ENCODE measurements at places on chromosomes 4 and X.

- DNase-seq = no peak
Measured at GRCh38 chrX:50067435-50068284, 133.1 kb downstream of the AKAP4 start.

- DNase-seq = no peak
Measured at GRCh38 chr4:165827018-165827417, 46.0 kb upstream of the TLL1 start.

- DNase-seq = no peak
Measured at GRCh38 chr4:22991576-22991975, 298.8 kb downstream of the GBA3 start.

DNA sequence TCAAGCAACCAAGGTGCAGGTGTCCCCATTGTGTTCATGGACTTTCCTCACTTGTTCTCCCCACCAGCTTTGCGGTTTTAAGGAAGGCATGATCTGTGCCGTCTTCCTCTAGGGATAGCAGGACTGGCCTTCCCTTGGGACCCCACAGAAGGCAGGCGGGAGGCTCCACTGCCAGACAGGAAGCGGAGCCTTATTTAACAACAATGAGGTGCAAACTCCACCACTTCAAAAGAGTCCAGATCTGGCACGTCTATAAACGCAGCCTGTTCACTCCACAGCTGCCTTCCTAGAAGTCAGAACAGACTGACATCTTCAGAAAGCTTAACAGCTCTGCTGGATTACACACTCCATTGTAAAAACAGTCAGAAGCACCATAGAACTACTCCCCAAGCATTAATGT, 1.7 kb upstream of the GPR143 start:
- no peak for DNase-seq

- DNase-seq = no peak
Measured at GRCh38 chr4:184812199-184812542, 13.6 kb downstream of the ACSL1 start.

DNA sequence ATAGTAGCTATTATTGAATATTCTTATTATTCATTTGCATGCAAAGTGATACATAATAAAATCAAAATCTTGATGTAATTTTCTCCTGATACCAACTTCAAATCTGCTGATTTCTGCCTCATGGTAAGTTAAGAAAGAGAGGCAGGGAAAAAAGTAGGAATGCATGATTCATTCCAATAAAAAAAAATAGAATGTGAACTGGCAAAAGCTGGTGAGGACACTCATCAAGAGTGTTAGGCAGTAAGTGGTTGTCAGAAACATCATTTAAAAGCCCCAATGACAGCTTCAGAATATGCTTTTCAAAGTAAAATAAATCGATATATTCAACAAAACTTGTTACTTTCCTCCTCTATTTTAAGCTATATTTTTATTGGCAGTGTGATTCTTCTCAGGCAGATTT, 979.1 kb downstream of the TECRL start:
- DNase-seq = no peak

GRCh38 chr4:79907001-79907400, 166.0 kb downstream of the ANTXR2 start:
- DNase-seq = no peak

DNA sequence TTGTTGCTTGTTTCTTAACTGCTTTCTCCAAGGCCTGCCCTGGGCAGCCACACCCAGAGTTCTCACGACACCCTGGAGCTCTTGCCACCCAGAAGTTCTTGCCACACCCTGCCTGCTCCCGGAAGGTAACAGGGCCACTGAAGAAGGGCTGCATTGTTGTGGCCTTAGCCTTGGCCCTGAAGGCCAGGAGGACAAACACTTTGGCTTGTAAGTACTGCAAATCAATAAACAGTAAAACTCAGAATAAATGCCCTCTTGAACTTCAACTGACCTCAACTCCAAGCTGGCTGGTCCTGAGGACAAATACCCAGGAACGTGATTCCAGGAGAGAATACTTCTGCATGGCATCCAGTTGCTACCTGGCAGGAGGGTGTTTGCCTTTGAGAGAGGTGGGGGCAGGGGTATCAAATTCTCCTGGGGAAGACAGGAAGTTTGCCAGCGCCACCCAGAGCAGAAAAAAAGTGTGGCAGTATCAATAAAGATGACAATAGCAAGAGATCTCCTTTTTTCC, 54.1 kb downstream of the TLR10 start:
- DNase-seq = no peak

DNA sequence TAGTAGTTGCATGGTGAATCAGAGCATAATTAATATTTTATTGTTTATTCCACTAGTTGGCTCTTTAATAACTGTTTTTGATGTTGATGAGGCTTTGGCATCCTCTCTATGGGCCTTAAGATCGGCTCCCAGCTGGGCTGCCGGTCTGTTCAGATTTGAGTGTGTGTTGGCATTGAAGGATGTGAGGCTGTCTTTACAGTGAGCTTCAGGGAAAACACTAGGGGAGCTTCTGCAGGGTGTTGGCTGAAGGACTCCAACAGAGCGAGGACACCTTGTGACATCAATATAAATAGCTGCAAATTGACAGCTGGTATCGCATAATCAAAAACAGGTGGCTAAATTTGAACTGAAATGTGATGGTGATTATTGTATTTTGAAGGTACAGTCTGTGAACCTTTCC, 322.0 kb downstream of the FSTL5 start:
- no peak for DNase-seq

GRCh38 chr4:72857787-72858186, 211.7 kb downstream of the COX18 start:
- DNase-seq = no peak

- no peak for DNase-seq
Measured at GRCh38 chrX:48045410-48046311, 25.8 kb downstream of the ZNF630 start.

DNA sequence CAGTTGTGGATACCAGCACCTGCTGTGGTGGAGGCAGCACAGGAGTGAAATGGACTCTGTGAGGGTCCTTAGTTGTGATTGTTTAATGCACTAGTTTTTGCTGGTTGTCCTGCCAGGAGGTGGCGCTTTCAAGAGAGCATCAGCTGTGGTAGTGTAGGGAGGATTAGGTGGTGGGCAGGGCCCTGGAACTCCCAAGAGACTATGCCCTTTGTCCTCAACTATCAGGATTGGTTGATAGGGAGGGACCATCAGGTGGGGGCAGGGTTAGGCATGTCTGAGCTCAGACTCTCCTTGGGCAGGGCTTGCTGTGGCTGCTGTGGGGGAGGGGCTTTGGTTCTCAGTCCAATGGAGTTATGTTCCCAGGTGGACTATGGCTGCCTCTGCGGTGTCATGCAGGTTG, 121.9 kb downstream of the RRAGB start:
- no peak for DNase-seq

DNA sequence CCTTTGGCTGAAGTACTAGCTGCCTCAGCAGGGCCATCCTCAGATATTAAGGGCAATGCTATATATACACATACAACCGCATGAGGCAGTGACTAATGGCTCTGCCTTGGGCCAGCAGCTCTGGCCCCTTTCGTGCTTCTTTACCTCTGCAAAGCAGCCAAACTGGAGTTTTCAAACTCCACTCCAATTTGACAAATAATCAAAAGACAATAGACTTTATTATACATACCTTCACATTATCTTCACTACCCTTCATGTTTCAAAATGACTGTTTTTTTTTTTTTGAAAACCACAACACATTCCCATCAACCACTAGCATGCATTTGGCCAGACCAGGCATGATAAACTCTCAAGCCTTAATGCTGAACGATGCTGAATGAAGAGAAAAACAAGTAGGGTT, 187.7 kb downstream of the ENOX2 start:
- no peak for DNase-seq

DNA sequence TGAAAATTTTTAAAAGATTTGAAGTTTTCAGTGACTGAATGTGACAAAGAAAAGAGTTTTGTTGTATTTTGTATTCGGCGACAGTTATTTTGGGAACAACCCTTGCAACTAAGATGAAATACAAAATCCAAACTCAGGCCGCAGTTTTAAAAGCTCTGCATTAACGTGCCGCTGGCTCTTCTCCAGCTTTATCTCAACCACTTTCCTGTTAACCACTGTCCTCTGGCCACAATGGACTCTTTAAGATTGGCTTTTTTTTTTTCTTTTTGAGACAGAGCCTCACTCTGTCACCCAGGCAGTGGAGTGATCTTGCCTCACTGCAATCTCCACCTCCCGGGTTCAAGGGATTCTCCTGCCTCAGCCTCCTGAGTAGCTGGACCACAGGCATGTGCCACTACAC, 22.1 kb upstream of the AMTN start:
- DNase-seq = no peak

DNA sequence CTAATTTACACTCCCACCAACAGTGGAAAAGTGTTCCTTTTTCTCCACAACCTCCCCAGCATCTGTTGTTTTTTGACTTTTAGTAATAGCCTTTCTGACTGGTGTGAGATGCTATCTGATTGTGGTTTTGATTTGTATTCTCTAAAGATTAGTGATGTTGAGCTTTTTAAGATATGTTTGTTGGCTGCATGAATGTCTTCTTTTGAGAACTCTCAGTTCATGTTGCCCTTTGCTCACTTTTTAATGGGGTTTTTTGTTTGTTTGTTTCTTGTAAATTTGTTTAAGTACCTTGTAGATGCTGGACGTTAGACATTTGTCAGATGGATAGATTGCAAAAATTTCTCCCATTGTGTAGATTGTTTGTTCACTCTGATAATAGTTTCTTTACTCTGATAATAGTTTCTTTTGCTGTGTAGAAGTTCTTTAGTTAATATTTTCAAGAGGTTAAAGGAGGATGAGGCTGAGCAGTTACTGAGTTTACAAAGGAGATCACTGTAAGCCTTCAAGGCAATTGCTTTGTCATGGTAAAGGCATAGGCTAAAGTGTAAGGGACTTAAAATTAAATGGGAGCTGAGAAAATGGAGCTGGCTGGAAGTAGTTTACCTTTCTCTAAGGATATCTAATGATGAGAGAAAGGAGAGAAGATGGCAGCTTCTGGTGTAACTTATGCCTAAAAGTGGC, 323.4 kb downstream of the PCDH7 start:
- DNase-seq = no peak

- DNase-seq = no peak
Measured at GRCh38 chr4:136861091-136861490, 671.2 kb downstream of the PCDH18 start.

DNA sequence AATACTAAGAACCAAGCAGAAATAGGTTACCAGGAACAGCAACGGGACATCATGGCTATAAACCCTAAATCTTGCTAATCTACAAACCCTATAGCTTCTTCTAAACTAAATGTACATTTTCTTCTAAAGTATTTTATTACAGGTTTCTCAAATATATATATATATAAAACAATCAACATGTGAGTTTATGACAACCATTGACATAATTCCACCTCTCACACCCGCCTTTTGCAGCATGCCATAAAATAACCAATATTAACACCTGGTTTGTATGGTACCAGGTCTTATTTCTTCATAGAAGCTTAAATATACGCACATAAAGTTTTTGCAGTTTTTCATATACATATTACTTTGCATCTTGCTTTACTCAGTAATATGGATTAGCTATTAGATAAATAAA, 955.3 kb upstream of the LCORL start:
- no peak for DNase-seq

GRCh38 chrX:133325422-133325821, 89.9 kb downstream of the GPC4 start:
- DNase-seq = no peak

GRCh38 chr4:113941836-113942235, 37.6 kb downstream of the ARSJ start:
- DNase-seq = no peak

DNA sequence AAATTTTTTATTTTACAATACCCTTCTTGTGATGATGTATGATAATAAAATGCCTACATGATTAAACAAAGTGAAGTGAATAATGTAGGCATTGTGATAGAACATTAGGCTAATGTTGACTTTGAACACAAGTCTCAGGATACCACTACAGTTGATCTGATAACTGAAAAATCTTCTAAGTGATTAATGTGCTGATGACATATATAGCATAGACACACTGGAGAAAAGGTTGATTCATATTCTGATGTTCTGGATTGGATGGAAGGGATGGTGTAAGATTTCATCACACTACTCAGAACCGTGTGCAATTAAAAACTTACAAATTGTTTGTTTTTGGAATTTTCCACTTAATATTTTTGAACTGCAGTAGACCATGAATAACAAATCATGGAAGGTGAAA, 738.5 kb downstream of the TECRL start:
- DNase-seq = no peak

DNA sequence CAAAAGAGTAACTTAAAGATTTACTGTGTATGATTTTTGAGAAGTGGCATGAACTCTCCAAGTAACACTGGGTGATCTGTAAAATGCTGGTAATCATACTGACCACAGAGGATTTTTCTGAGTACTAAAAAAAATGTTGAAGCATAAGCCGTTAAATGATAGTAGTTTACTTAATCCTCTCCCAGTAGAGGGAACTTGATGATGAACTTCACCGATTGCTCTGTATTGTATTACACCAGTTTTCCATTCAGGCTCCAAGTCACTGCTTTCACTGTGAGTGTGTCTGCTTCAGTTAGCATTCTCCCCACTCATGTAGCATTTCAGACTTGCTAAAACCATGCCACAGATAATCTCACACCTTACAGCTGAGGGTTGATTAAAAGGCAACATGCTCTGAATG, 294.1 kb downstream of the GBA3 start:
- DNase-seq = no peak

GRCh38 chr4:186942758-186943377, 219.2 kb upstream of the FAT1 start:
- no peak for DNase-seq

- no peak for DNase-seq
Measured at GRCh38 chrX:10750581-10750980, 130.2 kb upstream of the MID1 start.

- no peak for DNase-seq
Measured at GRCh38 chr4:144723471-144723870, 77.5 kb downstream of the HHIP start.

DNA sequence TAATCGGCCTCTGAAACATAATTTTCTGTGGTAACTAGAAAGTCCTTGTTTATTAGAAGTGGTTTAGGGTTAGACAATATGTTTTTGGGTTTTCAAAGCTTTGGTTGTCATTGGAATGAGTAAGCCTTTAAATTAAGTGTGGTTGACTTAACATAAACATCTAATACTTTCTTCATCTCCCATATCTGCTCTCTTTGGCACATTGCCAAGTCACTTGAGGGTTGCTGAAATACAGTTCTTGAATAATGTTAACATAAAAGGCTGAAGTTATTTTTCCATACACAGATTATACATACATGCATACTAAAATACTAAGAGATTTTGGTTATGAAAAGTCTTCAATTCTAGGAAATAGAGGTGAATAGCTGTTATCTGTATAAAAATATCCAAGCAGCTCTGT, 241.7 kb upstream of the BMP3 start:
- DNase-seq = no peak

DNA sequence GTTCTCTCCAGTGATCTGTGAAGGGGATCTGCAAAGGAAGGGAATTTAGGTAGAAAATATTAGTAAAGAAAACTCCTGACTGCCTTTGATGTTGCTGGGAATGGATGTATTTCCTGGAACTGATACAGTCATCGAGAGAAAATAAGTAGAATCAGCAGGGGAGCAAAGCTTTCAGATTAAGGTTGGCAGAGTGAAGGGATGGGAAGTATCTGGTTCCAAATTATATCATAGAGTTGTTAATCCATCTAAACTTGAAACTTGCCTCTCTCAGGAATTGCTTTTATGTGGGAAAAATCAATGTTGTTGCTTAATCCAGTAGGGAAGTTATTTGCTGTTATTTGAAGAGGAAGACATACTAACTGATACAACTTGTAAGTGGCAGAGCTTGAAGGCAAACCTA, 19.3 kb downstream of the EPHA5 start:
- DNase-seq = no peak
